Esophagus muscularis mucosa (tissue), 4 donors: ENCODE measurements at places on chromosomes 16 and 17. TPM values are rescaled to one million over a fixed set of nuclear protein-coding genes. Genes with fewer than 3 reads are reported as not detected.

DNA sequence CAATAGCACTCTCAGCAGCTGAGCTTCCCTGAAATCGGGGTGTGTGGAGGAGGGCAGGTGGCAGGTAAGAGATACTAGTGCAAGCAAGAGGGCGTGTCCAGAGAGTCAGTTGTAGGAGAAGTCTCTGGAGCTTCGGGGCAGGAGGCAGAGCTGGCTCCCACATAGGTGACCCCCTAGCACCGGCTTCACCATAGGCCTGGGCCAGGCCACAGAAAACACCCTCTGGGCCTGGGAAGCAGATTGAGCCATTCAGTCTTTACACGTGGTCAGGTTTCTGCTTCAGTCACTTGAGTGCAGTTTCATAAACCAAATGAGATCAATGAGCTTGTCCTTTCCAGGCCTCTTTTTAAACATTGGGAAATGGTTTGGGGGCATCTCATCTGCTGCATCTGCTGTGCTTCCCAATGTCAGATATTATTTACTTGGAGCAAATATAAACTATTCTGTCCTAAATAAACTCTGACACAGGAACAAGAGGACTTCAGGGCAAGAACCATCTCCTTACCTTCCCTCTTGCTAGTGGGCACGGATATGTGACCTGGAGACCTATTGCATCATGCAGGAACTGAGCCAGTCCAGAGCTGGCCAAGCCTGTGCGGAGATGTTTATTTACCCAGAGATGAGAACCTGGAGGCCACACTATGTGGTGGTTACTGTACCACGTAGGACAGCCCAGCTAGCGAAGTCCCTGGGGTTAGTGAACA, 16.1 kb downstream of the CCR7 start:
- peak; percentile 95 for DNase-seq

GRCh38 chr17:76840443-76840767, 27.8 kb upstream of the MGAT5B start:
- DNase-seq, result no peak

GRCh38 chr16:27920391-27920891, 143.1 kb downstream of the GSG1L start:
- no peak for DNase-seq

DNA sequence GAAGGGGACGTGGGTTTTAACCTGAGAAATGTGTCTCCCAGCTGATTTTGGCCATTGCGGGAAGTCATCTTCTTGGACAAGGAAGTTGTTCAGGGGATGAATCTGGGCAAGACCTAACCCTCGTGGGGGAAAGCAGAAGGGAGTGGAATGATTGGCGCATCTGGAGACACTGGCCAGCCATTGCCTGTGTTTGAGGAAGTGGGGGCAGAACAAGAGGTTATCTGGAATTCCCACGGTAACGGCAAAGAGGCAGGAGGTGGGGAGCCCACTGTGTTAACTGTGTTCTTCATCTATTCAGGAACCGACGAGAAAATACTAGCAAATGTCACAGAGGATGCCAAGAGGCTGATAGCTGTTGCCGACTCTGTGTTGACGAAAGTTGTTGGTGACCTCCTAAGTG, 66.9 kb downstream of the RNF213 start:
- no peak for DNase-seq

- DNase-seq, result no peak
Measured at GRCh38 chr17:19305256-19305655, 57.3 kb downstream of the B9D1 start.

DNA sequence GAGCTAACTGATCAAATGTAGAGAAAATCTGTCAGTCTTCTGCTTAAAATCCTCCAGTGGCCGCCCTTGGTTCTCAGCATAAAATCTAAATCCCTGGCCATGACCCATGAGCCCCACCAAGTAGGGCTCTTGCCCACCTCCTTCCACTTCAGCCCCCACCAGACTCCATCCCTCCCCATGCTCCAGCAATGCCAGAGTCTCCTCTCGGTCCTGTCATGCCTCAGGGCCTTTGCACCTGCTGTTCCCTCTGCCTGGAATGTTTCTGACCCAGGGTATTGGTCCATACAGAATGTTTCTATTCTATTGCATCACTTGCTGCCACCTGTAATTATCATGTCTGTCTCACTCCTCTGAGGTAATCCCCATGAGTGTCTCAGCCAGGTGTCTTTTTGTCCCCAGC, 22.4 kb downstream of the FA2H start:
- no peak for DNase-seq

DNA sequence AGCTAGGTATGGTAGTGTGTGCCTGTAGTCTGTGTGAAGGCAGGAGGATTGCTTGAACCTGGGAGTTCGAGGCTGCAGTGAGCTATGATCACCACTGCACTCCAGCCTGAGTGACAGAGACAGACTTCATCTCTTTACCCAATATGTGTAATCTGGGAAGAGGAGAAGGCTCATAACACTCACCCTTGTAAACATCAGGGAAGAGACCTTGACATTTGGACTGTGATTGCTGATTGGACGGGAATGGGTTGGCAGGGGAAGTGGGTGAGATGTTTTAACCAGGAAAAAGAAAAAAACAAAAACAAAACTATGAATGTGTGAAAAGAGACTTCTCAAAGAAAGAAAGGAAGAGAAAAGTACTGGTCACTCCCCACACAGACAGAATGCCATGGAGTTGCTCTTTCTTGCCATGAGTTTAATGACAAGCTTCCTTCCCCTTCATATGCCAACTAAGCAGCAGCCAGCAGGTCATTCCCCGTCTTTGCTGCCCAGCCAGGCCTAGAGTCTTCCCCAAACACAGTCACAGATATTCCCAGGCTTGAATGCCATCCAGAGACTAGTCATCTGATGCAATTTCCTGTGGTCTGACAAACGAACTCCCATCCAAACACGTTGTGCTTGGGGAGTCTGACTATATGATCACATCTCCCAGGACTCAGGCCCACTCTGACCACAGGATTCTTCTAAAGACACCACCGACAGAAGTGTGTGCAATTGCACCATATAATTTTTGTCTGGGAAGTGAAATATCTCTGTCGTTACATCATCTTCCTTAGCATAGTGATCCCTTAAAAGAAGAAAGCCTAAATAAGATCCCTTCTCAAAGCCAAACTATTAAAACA, 3.6 kb upstream of the XAF1 start:
- DNase-seq, result no peak

- DNase-seq, result peak; percentile 86
Measured at GRCh38 chr16:49466881-49467280, 93.3 kb downstream of the C16orf78 start.

DNA sequence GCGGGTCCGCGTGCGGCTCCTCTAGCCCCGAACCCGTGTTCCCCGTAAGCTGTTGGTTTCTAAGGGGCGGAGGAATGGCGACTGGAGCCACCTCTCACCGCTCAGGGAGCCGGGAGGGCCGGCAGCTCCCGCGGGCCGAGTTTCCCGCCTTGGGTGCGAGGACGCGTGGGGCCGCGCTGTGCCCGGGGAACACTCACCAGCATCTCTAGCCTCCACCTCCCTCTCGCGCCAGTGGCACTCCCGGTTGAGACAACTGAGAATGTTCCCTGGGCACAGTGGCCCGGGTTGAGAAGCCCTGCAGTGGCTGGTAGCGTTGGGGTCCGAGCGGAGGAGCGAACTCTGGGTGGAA, 560 bp downstream of the TELO2 start:
- no peak for DNase-seq

GRCh38 chr17:30924341-30924740, 2.6 kb downstream of the ADAP2 start:
- DNase-seq, result no peak

DNA sequence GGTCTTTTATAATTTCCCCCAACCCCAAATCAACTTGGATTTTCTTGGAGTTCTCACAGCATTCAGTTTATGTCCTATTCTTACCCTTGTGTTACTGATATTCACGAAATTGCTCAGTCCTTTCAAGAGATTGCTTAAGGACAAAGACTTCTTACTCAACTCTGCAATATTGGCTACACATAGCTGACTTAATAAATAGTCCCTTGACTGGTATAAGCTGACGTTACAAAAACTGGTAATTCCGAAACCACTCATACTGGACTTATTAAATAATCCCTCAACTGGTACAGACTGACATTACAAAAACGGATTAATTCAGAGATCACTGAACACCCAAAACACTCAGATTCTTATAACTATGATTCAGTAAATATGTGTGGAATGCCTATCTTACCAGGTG, 860 bp downstream of the TIGD7 start:
- no peak for DNase-seq

- no peak for DNase-seq
Measured at GRCh38 chr16:84888450-84888849, 68.7 kb downstream of the CRISPLD2 start.

DNA sequence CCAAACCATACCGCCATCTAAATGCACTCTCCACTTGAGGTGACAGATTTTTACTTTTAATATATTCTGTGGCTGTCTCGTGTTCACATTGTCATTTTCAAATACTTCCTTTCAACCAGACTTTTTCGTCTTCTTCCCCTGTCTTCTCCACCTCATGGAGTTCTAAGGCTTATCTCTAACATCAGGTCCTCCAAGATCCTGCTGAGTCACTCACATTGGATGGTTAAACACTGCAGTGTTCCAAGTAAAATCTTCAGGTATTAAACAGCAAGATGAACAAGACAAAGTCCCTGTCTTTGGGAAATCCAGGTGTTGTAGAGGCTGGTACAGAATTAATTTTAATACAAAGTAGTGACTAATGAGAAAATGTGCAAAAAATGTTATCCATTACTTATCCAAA, 330.2 kb upstream of the KIF2B start:
- DNase-seq, result no peak

GRCh38 chr16:81729451-81729850, 49.6 kb upstream of the PLCG2 start:
- no peak for DNase-seq

DNA sequence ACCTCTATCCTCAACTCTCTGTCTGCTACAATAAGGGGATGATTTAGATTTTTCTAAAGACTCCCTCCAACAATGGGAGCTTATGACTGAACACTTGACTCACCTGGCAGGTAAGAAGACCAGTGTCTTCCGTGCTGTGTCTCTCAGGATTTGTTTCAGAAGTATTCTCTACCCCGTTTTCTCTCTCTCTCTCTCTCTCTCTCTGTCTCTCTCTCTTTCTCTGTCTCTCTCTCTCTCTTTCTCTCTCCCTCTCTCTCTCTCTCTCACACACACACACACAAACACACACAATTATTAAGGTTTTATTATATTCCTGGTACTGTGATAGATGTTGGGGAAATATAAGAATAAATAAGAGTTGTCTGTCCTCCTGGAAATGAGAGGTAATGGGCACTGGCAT, 263.9 kb downstream of the TOX3 start:
- DNase-seq, result no peak

DNA sequence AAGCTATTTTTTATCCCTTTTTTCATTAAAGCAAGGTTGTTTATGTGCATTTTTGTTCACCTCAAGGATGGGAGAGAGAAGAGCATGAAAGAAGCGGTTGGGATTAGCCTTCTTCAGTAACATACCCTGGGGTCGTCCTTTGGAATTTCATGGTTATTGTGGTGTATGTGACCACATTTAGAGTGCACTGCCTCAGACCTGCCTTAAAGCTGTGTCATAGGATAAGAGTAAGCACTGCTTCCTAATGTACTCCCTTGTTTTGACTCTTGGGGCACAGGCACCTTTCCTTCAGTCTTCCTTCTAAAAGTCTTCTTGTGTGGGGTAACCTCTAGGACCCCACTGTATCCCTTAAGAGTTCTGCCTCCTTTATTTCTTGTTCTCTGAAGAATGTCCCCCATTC, 28.9 kb downstream of the TNRC6A start:
- DNase-seq, result no peak

DNA sequence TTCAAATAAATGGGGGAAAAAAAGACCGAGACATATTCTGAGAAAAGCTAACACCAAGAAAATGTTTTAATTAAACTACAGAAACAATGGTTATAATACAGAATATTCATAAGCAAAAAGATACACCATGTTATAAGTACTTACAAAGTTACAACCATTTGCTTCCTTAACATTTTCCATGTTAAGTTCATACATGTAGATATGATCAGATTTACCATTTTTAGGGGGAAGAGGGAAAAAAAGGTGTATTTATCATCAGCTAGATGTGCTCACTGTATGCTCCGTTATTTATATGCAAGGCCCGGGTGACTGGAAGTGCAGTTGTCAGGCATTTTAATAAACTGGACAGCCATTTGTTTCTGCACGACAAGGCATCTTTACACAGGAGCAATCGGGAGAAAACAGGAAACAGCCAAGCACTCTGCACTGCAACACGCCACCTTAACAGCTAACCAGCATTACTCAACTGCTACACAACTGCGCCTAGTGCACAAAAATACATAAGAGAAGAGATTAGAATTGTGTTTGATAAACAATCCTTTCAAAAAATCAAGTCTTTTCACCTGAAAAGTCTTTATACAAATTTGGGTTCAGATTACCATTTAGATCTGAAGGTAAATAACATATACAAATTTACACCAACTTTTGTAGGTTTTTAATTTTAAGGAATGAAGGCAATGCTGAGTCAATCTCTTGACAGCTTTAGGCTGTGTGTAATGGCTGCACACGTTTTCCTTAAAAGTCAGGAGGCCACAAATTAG, 2.9 kb downstream of the SRSF2 start:
- no peak for DNase-seq

DNA sequence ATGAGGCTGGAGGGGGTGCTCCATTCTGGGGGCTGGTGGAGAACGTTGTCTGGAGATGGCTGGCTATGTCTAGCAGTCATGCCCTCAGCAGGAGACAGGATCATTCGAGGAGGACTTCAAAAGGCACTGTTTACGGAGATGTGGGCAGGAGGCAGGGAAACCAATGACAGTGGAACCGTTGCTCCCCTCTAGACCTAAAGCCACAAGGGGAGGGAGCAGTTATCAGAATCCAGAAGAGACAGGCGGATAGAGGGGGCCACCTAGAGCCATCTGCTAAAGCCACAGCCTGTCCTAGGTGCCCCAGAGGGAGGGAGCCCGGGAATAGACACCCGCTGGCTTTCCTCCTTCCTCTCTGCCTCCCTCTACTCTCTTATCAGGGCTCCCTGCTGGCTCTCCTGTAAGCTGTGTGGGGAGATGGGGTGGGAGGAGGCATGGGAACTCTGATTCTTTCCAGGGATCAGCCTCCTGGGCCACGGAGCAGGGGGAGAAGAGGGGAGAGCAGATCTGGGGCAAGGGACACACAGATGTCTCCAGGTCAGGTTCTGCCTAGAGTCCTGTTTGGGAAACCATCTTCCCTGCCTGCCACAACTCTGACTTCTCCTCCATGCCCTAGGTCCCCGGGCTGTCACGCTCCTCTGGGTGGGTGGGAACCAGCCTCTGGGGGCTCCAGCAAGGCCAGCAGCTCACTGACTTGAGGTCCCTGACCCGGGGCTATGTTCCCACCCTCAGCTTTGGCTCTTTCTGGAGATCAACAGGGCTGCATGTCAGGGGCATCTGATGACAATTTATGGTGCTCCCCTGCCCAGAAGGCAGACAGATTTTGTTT, 42.3 kb downstream of the IRX3 start:
- no peak for DNase-seq

- DNase-seq, result no peak
Measured at GRCh38 chr17:47708864-47709541, 15.0 kb downstream of the TBKBP1 start.

NEUROD2 gene
- total RNA-seq, result not detected

KRT33B gene
- not detected for total RNA-seq

GGNBP2 gene
- 41.6 TPM for total RNA-seq

CCDC200 gene
- not detected for total RNA-seq

TRIM47 gene
- 147 TPM for total RNA-seq

CENPT gene
- 32.7 TPM for total RNA-seq

CBX4 gene
- 13.8 TPM for total RNA-seq

RHOT2 gene
- total RNA-seq, result 34.5 TPM

TSPOAP1 gene
- 14.1 TPM for total RNA-seq

ZNF778 gene
- total RNA-seq, result 12.1 TPM

PRKCA gene
- 33.6 TPM for total RNA-seq

MT4 gene
- not detected for total RNA-seq
